T-cell (primary cell): ENCODE measurements at places on chromosomes 13 and 19. TPM values are rescaled to one million over a fixed set of nuclear protein-coding genes. Genes with fewer than 3 reads are reported as not detected.

Gene CD70
- 2.0 TPM for total RNA-seq

Gene SHFL
- 109 TPM for total RNA-seq

Gene CYP4F22
- 1.6 TPM for total RNA-seq

Gene CYP4F8
- total RNA-seq, result not detected

Gene IL4I1
- 2.7 TPM for total RNA-seq

Gene ATP8A2
- 0.39 TPM for total RNA-seq

Gene PCDH8
- total RNA-seq, result not detected

Gene EPSTI1
- total RNA-seq, result 28.5 TPM

Gene RGS9BP
- total RNA-seq, result 0.18 TPM

Gene SGCG
- total RNA-seq, result not detected

Gene CYP4F2
- not detected for total RNA-seq

Gene INSR
- total RNA-seq, result 2.6 TPM

Gene LILRA2
- total RNA-seq, result 0.47 TPM

Gene RXFP2
- total RNA-seq, result not detected

Gene ZNF793
- total RNA-seq, result 11.1 TPM

Gene MIR17HG
- 14.2 TPM for total RNA-seq

Gene LILRA6
- 0.13 TPM for total RNA-seq

Gene KLC3
- total RNA-seq, result not detected

Gene ZNF490
- 12.2 TPM for total RNA-seq

Gene SLC10A2
- total RNA-seq, result not detected
